ENCODE measurements at places on chromosomes 3 and 15. TPM values are rescaled to one million over a fixed set of nuclear protein-coding genes. Genes with fewer than 3 reads are reported as not detected.
A peak's percentile ranks its signal among the peaks of the same experiment; 100 is the strongest.

The TFRC gene
- polyA plus RNA-seq: 11.0 TPM

The PEAK1 gene
- polyA plus RNA-seq: 2.5 TPM

DNA sequence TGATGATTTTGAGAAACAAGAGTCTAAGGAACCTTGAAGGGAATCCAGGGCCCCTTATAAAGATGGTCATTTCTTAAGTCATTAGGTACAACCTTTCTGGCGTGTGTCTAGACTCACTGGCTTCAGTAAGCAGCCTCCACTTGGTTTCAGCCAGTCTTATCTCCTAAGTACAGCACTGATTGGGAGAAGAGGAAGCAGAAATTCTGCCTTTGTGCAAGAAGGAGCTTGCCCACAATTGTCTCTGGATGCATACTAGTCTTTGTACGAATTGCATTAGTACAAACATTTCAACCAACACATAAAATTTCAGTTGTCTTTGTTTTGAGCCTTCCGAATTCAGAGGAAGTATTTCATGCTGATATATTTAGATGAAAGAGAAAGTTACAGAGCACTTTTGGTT, 139.4 kb downstream of the SLCO3A1 start:
- H3K27me3 ChIP-seq: no peaks in the 10 kb centered on the region
- peaks cover 19% of the 10 kb centered on the region for H3K4me1 ChIP-seq
- H3K27ac ChIP-seq: no peak overlapping the region
- no peak overlapping the region for H3K4me3 ChIP-seq

The REC114 gene
- polyA plus RNA-seq: not detected

DNA sequence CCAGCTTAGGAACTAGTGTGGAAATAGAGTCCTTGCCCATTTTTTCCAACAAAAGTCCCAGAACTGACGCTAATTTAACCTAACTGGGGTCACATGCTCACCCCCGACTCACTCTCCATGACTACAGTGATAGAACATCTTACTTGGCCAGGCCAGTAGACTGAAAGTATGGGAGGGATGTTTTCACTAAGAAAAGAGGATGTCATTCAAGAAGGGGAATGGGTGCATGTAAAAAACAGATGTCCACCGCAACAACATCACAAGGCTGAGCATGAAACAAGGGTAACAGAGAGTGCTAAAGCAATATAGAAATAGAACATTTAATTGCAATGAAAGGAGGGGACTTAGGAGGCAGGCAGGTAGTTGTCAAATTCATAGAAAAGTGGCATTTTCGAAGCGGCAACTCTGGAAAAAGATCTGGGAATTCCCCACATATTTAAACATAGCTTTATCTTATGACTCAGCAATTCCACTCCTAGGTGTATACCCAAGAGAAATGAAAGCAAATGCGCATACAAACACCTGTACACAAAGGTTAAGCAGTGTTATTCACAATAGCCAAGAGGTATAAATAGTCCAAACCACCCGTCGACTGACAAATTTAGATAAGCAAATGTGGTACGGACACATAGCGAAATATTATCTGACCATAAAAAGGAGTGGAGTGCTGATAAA, 41.1 kb upstream of the UBE2E2 start:
- H3K4me3 ChIP-seq: no peak overlapping the region
- no peaks in the 10 kb centered on the region for H3K4me1 ChIP-seq
- no peak for DNase-seq
- H3K36me3 ChIP-seq: no peaks in the 10 kb centered on the region

DNA sequence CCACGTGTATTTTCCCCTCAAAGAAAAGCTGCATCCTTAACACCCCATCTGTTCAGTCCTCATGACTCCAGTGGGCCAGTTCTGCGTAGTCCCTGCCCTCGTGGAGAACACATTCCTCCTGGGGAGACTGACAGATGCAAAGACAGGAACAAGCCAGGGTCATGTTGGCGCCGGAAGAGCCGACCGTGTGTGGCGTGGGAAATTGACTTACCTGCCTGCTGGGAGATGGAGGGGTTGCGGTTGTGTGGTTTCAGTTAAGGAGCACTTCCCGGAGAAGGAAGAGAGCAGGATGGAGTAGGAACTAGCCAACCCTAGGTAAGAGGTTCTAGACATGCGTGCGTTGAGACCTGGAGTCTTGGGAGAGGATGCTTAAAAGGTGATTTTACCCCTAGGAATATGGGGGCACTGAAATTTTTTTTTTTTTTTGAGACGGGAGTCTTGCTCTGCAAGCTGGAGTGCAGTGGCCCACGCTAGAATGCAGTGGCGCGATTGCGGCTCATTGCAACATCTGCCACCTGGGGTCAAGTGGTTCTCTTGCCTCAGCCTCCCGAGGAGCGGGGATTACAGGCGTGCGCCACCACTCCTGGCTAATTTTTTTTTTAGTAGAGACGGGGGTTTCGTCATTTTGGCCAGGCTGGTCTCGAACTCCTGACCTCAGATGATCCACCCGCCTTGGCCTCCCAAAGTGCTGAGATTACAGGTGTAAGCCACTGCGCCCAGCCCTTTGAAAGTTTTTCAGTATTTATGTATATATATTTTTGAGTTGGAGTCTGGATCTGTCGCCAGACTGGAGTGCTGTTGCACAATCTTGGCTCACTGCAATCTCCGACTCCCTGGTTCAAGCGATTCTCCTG, 1.4 kb downstream of the VHL start:
- H3K27ac ChIP-seq: peak overlapping the region; percentile 87
- peaks cover 11% of the 10 kb centered on the region for H3K27me3 ChIP-seq
- peaks cover 52% of the 10 kb centered on the region for H3K4me1 ChIP-seq
- peak overlapping the region; percentile 86 for H3K4me3 ChIP-seq
- no peak for DNase-seq

DNA sequence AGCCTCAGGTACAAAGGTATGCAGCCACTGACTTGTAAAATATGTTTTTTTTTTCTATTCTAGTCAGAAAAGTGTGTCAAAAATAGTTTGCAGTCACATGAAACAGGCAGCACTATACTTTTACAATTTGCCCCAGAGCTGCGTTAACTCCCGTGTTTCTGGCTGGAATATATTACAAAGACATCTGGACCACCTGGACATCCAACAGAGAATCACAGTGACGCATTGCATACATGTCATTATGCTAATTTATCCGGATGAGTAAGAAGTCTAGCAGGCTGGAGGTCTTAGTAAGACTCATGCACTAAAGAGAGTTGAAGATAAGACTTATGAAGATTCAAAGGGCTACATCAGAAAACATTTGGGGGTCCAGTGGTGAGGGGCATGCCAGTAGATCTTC, 39.2 kb upstream of the STRIT1 start:
- DNase-seq: no peak
- no peaks in the 10 kb centered on the region for H3K27me3 ChIP-seq
- no peak overlapping the region for H3K4me3 ChIP-seq
- no peaks in the 10 kb centered on the region for H3K36me3 ChIP-seq

DNA sequence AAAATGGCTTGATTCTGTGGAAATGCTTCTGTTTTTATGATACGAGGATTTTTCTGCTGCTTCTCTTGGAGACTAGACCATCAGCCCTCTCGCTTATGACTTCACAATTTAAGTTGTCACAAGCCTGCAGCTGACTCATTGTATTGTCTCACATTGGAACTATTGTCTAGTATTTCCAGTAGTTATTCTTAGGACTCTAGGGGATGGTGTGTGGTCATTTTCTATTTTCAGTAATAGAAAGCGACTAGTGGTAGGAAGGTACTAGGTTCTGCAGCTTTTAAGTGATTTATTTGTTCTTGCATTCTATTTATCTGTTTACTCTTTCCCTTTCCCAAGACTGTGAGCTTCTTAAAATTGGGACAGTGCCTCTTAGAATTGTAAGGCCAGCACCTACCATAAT, 66.3 kb upstream of the CRTC3 start:
- no peak for DNase-seq
- peak overlapping the region; percentile 57 for H3K27ac ChIP-seq
- H3K4me1 ChIP-seq: peaks cover 28% of the 10 kb centered on the region

The CSTA gene
- 0.63 TPM for polyA plus RNA-seq

The CD86 gene
- polyA plus RNA-seq: 1.1 TPM

DNA sequence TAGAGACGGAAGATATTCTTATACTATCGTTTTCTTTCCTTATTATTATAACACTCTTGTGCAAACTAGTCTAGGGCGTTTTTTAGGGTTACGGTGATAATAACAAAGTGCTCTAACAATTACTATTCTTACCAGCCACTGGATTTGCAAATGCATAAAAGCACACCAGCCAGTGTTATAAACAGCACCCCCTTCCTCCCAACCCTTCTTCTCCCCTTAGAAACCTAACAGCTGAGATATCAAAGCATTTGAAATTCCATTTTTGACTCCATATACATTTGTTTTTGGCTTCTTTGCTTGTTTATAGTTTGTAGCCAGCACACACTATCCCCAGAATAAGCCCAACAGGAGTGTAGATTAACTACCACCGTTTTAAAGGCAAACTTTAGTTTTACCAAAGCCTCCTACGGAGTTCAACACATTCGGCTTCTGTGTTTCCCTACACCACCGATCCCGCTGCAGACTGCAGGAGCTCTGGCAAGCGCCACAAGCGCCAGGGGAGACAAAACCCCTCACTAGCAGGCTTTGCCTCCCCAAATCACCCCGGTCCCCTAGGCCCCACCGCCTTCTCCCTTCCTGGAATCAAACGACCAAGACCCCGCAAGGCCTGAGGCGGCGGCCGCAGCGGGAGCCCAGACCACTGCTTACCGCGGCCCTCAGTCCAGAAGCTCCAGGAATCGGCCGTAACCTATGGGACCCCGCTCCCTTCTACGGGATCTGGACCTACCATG, 461 bp downstream of the COPB2 start:
- peaks cover 50% of the 10 kb centered on the region for H3K4me1 ChIP-seq
- peak overlapping the region; percentile 95 for H3K4me3 ChIP-seq
- H3K36me3 ChIP-seq: no peaks in the 10 kb centered on the region
- no peak for DNase-seq
- H3K27me3 ChIP-seq: peaks cover 10% of the 10 kb centered on the region
- H3K27ac ChIP-seq: peak overlapping the region; percentile 100

DNA sequence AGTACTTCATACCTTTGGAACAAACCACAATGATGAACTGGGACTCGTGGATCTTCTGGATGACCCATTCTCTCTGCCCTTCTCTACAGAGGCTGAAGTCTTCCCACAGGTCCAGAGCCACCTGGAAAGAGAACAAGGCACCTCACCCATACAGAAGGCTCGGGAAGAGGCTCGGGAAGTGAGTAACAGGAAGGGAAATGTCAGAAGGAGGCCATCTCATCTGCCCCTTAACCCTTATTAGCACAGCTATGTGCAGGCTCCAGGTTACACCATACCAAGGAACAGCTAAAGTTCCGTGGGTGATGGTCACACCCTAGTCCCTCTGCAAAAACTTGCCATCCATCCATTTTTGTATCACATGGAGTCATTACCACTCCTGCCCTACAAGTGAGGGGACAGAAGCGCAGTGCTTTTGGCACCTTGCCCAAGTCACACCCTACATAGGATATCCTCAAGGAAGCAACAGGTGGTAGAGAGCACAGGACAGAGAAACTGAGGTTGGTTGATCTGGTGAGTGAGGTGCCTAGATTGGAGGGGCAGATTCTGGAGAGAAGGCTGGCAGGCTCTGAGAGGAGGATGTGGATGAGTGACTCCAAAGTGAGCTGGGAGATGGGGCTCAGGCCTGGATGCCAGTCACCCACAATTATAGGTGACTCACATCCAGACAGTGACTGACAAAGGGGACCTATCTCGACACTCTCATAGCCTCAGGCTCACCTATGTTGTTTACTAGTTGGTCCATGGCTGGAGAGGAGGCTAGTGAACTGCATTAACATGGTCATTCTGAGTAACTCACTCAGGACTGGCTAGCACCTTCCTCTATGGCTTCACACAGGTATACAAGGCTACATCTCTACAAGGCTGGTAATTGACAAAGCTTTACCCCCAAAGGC, 38.2 kb downstream of the SPATA12 start:
- no peak overlapping the region for H3K27ac ChIP-seq
- peaks cover 2% of the 10 kb centered on the region for H3K27me3 ChIP-seq
- no peak for DNase-seq
- H3K4me3 ChIP-seq: no peak overlapping the region
- no peaks in the 10 kb centered on the region for H3K36me3 ChIP-seq

The CHSY1 gene
- 2.8 TPM for polyA plus RNA-seq

GRCh38 chr3:170089862-170090600, 52.2 kb downstream of the GPR160 start:
- H3K27ac ChIP-seq: no peak overlapping the region
- no peak overlapping the region for H3K4me3 ChIP-seq
- no peak for DNase-seq
- H3K27me3 ChIP-seq: peaks cover 2% of the 10 kb centered on the region
- H3K4me1 ChIP-seq: peaks cover 1% of the 10 kb centered on the region

Data from immature natural killer cell (primary cell).